ENCODE measurements at places on chromosomes 3 and 15.

DNA sequence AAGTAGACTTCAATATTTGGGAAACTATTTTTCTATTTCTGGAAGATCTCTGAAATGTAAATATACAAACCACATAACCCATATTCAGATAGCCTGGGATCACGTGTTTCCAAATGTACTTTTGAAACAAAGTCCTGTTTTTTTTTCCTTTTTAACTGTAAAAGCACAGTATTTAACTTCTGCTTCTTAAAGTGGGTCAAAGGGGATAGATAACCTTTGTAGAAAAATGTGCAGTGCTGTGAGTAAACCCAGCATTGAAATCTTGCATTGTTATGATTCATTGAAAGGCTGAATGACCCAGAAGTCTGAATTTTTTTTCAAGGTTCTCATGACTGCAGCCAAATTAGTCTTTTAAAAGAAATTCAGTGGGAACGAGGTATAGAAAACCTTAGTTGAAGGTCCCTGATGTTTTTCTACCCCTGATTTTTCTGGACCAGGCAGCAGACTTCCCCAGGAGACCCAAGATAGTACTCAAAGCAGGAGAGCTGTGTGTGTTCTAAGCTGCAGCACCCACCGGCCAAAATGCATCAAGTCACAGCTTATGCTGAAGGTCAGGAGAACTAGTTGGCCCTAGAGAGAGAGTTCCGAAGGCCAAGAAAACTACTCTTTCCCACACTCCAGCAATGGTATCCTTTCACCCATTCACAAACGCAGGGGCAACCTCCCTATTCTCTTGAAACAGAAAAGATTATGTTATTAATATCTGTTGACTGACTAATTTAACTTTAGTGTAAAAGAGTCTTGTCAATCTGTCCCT, 43.6 kb upstream of the APH1B start:
- no peak for DNase-seq

DNA sequence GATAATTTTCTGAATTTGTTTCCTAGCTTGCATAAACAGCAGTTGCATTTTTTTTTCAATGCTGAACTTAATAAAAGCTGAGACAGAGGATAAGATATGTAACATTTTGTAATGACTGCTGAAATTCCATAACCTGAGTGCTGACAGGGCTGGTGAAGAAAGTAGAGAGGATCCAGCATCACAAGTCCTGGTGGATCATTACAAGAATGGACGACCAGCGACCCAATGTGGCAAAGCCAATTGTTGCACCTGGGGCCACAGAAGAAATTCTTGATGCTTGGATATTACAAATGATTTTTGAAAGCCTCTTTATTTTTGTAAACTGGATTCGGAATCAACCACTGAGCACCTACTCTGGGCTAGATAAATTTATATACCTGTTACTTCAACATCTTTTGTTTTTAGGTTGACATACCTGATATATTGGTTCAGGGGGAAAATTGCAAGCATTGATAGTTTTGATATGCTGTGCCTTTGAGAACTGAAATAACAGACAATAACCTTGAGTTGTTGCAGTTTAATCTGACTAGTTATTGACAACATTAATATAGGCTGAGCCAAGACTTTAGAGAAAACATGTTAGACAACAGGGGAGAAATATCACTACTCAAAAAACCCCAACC, 3.9 kb upstream of the ACTL6A start:
- peak; percentile 27 for DNase-seq

GRCh38 chr15:47415539-47415971, 301.8 kb upstream of the SEMA6D start:
- no peak for DNase-seq

- no peak for DNase-seq
Observed at GRCh38 chr3:78905700-78906099, 862.1 kb downstream of the ROBO1 start.

- no peak for DNase-seq
Observed at GRCh38 chr15:91711384-91712033, 142.0 kb upstream of the SLCO3A1 start.

DNA sequence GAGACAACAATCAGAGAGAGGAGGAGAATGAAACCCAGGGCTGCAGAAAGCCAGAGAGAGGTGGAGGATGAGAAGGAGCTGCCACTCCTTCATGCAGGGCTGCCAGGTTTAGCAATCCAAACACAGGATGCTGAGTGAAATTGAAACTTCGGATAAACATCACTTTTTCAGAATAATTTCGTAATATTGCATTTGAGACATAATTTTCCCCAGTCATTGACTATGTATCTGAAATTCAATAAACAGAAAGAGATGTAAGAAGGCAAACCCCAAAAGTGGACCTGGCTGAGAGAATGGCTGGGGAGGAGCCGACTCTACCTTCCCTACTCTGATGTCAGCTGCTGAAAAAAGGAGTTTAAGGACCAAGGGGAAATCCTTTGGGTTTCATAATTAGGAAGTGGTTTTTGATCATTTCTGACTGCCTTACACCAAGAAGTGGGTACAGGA, 33.8 kb downstream of the SLC9A9 start:
- no peak for DNase-seq

- DNase-seq: peak; percentile 27
Observed at GRCh38 chr3:123419850-123420297, 29.0 kb downstream of the ADCY5 start.

- DNase-seq: no peak
Observed at GRCh38 chr3:55634345-55634744, 147.2 kb upstream of the WNT5A start.

DNA sequence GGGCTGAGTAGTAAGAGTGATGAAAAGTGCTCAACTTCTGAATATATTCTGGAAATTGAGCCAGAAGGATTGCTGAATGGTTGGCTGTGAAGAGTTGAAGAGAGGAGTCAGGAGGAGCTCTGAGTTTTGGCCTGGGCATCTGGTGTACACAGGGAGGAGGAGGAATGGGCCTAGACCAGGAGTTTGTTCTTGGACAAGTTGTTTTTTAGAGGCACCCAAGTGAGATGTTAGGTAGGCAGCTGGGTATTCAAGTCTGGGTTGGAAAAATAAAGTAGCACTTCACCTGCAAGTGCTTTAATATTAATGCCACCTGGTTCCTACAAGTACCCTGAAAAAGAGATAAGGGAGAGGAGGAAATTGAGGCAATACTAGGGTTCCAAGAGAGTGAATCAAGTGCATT, 14.7 kb downstream of the BSN start:
- DNase-seq: no peak

- no peak for DNase-seq
Observed at GRCh38 chr3:105243076-105243475, 123.6 kb upstream of the ALCAM start.

DNA sequence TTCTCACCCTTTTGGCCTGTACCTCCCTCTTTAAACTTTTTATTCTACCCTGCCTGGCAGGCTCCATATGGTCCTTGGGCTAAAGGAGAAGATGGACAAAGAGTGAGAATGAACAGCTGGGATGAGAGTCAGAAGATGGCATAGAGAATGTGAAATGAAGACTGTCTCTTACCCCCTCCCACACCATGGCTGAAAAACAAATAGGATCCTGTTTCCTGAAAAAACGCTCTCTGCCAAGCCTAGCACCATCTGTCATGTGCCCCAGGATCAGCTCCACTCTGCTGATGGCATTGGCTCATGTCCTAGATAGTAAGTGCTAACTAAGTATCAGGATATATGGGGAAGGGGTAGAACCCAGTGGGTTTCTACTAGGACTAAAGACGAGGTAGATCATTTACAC, 238.6 kb downstream of the MEX3B start:
- DNase-seq: no peak

- DNase-seq: no peak
Observed at GRCh38 chr3:64422192-64422591, 196.9 kb upstream of the PRICKLE2 start.

- DNase-seq: no peak
Observed at GRCh38 chr3:133996251-133996661, 33.5 kb downstream of the SLCO2A1 start.

GRCh38 chr3:69724722-69725435, 14.4 kb upstream of the MITF start:
- DNase-seq: no peak

GRCh38 chr15:95174301-95175259, 943.2 kb downstream of the MCTP2 start:
- DNase-seq: no peak

DNA sequence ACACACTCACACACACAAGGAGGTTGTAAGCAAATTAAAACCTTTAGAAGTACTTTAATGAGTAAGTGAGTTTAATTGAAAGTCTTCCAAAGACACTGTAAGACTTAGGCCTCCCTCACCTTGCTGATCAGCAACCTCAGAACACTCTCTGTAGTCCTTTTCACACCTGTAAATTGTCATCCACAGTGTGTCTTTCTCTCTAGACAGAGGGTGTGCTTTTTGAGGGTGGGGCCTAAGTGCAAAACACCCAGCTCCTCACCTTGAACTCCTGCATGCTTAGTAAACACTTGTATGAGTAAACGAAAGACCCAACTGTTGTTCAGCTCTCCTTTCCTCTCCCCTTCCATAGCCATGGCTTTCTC, 183.2 kb upstream of the IL12A start:
- DNase-seq: no peak

GRCh38 chr3:54294214-54294613, 171.9 kb downstream of the CACNA2D3 start:
- no peak for DNase-seq

DNA sequence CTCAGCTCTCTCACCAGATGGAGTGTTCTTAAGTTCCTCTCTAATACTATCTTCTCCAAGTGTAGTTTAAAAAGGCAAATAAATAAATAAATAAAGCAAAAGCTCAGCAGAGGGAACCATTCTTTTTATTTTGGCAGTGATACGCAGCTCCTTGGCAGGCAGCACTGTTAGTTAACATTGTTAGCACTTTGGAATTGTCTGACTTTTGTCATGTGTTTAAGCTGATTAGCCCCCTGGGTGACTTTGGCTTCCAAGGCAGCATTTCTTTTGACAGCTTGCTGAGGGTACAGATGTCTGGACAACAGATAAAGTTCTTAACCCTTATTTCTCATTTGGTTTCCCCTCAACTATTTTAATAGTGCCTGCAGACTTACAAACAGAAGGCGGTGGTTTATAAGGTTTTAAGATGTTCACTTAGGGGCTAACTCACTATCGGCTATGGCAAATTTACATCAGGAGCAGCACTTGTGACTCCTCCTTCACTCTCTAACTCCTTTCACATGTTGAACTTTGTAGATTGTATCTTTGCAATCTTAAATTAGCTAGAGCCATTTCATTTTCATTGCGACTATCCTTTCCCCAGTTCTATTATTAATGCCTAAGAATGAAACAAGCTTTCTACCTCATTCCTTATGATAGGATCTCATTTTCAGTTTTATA, 213.4 kb downstream of the ZBBX start:
- DNase-seq: no peak

- DNase-seq: no peak
Observed at GRCh38 chr15:46129145-46129544, 494.3 kb downstream of the SQOR start.

GRCh38 chr3:188053036-188053340, 101.0 kb upstream of the LPP start:
- no peak for DNase-seq

GRCh38 chr15:40843885-40844695, at the start of gene SPINT1:
Gene SPINT1 (plus strand): TSS chr15:40844048. CDS start chr15:40844555, 507 bp downstream.
- no peak for DNase-seq

- no peak for DNase-seq
Observed at GRCh38 chr15:60912984-60913697, 316.0 kb downstream of the RORA start.

DNA sequence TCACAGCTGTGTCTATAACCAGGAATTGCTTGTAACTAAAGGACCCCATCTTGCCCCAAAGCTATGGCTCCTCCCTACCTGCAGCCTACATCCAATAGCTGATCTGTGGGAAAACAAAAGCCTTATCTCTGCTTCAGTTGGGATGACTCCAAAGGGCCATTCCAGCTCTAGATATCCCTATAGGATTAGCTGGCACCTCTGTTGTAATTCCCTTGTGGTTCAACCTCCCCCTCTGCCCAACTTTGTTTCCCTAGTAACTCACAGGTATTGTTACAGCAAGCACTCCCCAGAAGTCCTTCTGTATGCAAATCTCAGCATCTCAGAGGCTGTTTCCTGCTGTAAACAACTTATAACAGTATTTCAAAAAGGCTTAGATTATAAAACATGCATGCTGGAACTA, 478.6 kb downstream of the AGBL1 start:
- DNase-seq: no peak
